ENCODE measurements at places on chromosomes 2 and 18.

DNA sequence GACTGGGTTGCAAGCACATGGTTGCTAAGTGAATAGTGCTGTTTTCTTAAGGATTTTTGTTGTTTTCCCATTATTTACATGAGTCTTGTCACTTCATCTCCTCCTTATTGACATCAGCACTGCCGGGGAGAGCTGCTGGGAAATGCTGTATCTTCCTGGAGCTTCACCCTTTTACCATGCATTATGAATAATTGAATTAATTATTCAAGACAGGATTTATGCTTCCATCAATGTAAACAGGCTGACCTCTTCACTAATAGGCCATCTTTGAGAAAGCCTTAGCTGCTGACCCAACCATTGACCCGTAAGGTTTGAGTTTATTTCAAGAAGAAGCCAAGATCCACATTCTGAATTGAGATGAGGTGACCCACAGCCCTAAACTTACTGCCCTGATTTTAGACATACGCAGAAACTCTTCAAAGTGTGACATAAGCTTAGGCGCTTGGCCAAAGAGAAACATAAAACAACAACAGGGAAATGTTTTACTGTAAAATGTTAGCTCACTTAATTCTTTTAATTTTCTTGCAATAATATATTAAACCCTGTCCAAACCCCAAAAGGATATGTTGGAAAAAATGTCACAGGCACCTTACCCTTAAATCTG is 365.5 kb upstream of the SYT4 start:
- no peak for DNase-seq

DNA sequence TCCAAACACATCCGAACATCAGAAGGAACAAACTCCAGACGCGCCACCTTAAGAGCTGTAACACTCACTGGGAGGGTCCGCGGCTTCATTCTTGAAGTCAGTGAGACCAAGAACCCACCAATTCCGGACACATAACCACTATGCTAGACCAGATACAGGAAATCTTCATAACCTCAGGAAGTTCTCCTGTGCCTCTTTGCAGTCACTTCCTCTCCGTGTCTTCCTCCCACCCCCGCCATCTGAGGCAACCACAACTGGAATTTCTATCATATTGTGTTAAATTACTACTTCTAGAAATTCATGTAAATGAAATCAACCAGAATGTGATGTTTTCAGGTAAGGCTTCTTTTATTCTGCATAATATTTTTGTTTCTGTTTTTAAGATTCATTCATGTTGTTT is 631.0 kb upstream of the NXPH2 start:
- DNase-seq, result no peak

GRCh38 chr2:128310761-128311160 is 7.9 kb downstream of the HS6ST1 start:
- no peak for DNase-seq

DNA sequence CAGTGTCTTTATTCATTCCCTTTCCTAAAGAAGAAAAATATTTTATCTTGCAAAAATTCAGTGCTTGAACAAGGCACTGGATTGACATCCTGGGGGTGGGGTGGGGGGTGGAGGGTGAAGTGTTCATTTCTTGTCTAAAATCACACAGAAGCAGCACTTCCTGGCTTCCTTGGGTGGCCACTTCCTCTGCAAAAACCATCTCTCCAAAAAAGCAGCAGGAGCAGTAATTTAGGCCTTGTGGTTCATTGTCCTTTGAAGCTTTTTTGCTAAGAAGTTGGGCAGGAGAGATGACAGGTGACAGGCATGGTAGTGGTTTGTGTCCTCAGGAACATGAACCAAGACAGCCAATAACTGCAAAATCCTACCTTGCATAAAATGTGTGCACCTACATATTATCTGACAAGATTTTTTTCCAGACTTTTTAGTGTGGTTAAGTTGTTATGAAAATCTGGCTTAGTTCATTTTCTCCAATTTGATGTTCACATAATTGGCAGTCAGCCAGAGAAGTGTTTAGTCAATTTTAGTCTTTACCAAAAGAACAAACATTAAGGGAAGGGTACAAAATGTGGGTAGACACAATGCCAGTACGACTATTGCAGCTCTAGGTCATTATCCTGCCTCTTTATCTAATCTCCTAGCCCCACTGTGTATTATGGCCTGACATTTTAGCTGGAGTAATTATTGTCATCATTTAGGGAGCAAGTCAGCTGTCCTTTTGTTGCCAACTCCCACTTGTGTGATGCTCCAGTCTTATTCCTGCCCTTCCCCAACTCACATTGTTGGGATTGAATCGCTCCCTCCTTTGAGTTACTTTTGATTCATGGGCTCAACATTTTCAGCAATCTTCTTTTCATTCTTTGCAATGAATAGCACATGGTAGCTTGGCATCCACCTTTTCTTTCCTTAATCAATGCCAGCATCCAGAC is 177.2 kb downstream of the MYO3B start:
- DNase-seq, result no peak

GRCh38 chr18:61602836-61603235 is 269.6 kb downstream of the CDH20 start:
- no peak for DNase-seq

DNA sequence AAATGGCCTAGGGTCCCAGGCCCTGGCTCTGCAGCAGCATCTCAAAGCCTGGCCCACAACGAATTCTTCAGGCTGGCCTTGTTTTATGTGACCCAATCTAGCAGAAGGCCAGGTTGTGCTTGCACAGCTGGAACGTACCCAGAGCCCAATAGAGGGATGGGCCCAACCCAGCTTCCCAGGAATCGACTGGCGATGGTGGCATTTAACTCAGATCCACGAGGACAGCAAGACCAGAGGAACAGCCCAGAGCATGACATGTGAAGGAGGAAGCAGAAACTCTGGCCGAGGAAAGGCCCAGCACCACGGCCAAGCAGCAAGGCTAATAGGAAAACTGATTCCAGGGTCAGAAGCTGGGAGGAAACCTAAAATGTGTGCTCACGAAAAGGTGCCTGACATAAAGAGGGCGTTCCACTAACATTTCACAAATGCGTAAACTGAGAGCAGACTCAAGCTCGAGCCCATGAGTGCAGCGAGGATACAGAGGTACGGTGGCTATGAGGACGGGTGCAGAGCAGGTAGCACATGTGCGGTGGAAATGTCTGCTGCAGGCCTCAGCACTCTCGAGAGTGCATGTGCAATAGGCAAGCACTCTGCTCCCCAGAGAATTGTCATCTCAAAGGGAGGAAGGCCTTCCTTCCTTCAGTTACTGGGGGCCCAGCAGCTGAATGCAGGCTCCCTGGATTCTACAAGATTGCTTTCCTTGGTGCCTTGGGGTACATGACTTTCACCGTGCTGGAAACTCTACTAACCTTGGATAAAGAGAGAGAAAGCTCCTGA is 156.9 kb upstream of the GLI2 start:
- no peak for DNase-seq

GRCh38 chr2:174235680-174236079 is 12.7 kb downstream of the OLA1 start:
- no peak for DNase-seq

DNA sequence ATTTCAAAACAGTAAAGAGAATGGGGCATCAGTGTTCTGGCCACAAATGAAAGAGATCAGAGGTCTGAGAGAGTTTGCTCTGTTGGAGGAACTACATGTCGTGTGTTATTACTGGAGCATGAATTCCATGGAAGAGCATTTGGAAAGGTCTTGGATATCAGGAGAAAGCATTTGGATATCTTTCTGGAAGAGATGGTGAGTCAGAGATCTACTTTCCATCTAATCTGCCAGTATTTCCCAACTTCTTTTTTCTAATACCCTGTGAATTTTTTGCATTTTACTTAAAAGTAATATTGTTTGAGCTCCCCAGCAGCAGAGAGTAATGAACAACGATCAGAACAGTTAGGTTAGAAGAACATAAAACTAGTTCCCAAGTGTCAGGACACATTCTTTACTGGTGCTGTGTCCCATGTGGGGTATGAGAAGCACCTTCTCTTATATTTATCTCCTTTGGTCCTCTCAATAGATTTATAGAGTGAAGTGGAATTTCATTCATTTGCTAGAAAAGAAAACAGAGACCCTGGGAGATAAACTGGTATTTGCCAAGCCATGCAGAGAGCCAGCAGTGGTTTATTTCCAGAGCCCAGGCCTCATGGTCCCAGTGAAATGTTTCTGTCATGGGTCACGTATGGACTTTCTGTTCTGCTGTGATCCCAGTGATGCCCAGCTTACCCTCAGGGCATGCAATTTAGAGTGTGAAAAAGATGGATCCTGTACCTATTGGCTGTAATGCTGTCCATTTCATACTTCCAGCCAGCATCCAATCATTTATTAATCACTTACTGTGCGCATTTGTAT is 130.8 kb upstream of the NT5C1B start:
- no peak for DNase-seq

- no peak for DNase-seq
These were observed 185.9 kb upstream of the KLHL14 start for GRCh38 chr18:32958746-32959145.

DNA sequence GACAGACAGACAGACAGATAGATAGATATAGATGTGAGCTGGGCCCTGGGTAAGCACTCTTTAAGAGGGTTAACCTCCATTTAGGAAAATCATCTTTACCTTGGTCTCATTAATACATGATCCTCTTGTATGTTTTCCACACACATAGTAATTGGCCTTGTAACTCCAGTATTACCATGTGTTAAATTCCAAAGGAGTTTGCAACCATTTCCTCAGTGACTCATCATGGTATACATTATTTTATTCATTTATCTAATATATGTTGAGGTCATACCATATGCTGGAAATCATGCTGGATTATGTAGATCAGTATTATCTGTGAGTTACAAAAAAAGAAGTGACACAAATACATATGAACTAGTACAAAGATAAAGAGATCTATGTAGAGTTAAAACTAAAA is 504.3 kb downstream of the DCC start:
- no peak for DNase-seq

GRCh38 chr2:54161660-54162424 is 46.4 kb downstream of the ACYP2 start:
- DNase-seq, result no peak

GRCh38 chr18:7904529-7904928 is 337.4 kb downstream of the PTPRM start:
- no peak for DNase-seq

DNA sequence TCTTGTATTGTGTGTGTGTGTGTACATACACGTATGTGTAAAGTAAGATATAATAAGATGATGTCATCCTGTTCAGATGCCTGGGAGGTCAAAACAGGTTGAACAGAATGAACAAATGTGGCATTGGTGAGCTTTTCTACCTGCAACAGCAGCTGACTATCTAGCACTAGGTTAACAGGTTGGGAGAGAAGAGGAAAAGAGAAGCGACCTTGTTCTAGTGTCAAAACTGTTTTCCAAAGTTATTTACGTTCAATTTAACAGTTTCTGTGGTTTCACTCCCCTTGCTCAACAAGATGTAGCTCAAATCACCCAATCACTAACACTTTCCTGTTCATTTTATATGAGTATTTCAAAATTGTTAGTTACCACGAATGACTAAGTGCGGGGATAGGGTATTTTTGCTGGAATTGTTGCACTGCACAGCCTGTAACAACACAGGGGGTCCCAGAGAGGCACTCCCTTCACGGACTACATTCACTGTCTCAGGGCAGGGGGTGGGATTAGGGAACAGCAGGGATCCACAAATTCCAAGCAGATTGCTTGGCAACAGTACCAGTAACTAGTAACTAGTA is 67.5 kb upstream of the DTNB start:
- no peak for DNase-seq

GRCh38 chr2:241882091-241882625 is 12.6 kb downstream of the RTP5 start:
- no peak for DNase-seq

- DNase-seq, result no peak
These were observed 855.5 kb upstream of the SALL3 start for GRCh38 chr18:78123926-78124797.

DNA sequence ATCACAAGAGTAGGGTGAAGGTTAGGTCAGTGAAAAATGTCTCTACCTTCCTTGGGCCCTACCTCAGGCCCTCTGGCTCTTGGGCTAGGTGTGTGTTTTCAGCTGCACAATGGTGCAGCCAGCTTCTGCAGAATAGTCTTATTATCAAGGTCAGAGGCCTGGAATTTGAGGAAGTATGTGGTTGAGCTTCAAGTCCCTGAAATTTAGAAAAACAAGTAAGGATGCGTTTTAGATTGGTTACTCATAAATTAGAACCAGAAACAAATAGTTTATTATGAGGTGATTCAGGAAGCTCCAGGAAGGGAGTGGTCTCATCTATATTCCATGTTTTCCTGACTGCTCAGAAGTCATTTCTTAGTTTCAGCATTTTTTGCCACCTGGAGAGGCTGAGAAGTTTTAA is 204.2 kb upstream of the CELF4 start:
- DNase-seq, result no peak

- peak; percentile 2 for DNase-seq
These were observed 162.7 kb downstream of the DYSF start for GRCh38 chr2:71615767-71616730.

- no peak for DNase-seq
These were observed 163.2 kb upstream of the MYCN start for GRCh38 chr2:15776992-15777702.

DNA sequence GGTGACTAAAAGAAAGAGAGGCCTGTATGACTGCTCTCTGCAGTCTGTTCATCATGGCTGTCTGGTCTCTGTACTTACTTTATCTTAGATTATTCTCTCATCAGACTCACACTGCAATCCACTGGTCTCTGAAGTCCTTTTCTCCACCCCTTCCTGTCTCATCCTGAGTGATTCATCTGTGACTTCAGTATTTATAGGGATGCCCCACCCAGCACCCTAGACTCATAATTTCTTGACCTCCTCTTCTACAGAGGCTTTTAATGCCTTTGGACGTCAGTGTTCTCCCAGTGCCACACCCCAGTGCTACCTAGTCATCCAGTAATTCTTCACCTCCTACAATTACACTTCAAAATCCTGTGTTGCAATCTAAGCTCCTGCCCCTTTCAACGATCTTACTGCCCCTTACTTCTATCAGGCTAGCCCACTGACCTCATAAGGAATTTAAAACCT is 14.9 kb upstream of the ITPRID2 start:
- no peak for DNase-seq

Measured in central memory CD8-positive, alpha-beta T cell (primary cell).